CD4-positive, alpha-beta memory T cell (primary cell): ENCODE measurements at places on chromosomes 13 and 19. TPM values are rescaled to one million over a fixed set of nuclear protein-coding genes. Genes with fewer than 3 reads are reported as not detected.

- DNase-seq = no peak
Observed at GRCh38 chr19:44315883-44316282, 11.1 kb upstream of the ZNF235 start.

DNA sequence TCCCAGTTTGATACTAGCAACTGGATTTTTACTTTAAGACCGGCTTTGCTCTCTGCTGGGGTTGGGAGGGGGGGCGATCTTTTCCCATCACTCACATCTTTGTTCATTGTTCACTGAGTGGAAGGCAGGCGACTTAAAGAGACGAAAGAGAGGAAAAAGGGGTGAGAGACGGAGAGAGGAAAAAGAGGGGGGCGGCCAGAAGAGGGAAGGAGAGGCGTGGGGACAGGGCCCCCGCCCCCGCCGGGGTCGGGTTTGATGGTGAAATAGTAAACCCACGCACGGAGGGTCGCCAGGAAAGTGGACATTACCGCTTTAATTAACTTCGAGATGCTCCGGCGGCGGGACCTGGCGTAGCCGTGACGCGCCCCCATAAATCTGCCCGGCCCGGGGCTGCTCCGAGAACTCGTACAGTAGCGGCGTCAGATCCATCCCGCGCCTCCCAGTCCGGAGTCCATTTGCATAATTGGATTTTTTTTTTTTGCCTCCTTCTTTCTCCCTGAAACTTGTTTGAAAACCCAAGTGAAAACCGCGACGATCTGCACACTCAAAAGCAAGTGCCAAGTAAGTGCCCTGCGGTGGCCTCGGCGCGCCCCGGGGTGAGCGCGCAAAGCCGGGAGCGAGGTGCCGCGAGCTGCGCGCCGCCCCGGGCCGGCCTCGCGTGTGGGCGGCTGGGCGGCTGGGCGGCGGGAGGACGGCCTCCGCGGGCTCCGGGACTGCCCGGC lies 143.9 kb upstream of the ZNF536 start:
- no peak for DNase-seq

DNA sequence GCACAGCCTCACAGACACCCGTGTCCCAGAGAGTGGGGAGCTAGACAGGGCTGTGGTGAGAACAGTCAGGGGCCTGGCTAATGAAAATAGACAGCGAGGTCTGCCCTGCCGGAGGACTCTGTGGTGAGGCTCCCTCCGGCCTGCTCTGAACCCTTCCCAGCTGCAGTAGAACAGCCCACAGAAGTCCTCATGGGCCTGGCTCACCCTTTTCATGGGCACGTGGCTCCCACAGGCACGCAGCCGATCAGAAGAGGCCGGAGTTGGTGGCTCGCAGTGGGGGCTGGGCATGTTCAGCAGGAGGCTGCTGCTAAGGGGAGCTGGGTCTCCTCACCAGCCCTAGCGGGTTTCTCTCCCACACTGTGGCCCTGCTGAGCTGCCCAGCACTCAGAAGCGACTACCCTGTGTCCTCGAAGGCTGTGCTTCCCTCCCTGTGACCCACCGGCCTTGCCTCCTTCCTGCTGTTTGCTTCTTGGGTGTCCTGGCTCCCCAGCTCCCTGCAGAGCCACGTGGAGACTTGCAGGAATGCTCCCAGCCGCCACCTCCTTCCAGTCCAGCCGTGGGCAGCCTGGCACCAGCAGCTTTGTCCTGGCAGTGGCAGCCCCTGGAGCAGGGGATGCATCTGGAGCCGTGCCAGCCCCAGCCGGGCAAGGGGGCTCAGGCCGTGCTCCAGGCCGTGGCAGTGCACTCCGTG lies 138.7 kb downstream of the KDM4B start:
- no peak for DNase-seq

DNA sequence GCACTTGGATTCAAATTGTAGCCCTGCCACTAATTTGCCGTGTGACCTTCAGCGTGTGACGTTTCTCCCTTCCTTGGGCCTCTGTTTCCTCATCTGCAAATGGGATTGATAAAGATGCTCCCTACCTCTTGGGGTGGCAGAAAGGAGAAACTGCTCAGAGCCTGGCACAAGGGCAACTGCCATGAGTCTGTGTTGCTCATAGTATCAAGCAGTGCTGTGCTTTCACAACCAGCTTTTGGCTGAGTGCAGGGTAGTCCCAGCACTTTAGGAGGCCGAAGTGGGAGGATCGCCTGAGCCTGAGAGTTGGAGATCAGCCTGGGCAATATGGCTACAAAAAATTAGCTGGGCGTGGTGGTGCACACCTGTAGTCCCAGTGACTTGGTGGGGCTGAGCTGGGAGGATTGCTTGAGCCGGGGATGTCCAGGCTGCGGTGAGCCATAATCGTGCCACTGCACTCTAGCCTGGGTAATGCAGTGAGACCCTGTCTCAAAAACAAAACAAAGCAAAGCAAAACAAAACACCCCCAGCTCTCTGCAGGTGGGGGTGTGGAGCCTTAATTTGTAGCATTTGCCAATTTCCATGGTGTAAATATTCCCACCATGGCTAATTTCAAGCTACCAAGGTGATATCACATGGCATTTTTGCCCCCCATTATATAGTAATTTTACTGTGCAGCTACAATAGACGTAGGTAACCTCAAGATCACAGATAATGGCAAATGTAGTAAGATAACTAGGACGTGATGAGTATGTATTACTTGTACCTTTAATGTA lies 1.6 kb upstream of the MARK4 start:
- DNase-seq = no peak

DNA sequence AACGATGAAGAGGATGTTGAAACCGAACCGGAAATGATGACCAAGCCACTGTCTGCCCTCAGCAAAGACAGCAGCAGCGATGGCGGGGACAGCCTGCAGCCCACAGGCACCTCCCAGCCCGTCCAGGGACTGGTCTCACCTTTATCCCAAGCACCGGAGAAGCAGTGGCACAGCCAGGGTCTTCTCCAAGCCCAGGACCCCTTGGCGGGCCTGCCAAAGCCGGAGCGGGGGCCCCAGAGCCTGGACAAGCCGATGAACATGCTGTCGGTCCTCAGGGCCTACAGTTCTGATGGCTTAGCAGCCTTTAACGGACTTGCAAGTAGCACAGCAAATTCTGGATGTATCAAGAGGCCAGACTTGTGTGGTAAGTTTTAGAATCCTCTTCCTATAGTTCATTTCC lies 177.0 kb downstream of the ZNF536 start:
- no peak for DNase-seq

- no peak for DNase-seq
Observed at GRCh38 chr13:33355201-33355895, 69.8 kb upstream of the STARD13 start.

DNA sequence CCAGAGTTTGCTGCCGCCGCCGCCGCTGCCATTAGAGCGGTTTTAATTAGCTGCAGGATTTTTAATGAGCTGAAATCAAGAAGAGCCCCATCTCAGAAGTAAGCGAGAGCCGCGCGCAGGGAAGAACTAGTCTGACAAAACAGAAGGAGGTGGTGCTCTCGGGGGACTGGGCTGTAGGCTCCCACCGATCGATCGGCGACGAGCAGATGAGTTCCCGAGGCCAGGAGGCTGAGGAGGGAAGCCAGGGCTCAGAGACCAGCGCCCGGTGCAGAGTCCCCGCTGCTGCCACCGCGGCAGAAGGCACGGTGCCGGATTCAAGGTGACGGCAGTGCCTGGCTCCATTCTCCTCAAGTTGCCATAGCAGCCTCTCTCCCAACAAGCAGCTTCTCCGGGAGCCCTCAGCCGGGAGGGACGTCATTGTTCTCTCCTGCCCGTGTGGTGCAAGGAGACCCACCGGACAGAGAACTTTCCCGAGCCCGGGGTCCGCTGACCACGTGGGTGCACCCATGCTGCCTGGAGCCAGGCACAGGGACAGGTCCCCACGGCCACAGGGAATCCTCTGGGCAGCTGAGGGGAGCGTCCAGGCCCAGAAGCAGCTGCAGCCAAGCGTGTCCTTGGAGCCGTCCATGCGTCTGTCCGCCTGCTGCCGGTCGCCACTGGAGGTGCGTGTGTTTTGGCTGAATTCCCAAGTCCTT lies 62.9 kb downstream of the CHST8 start:
- no peak for DNase-seq

GRCh38 chr13:77751513-77752456 lies 54.3 kb downstream of the SLAIN1 start:
- DNase-seq = peak; percentile 53

GRCh38 chr13:37648609-37649008 lies 50.0 kb upstream of the POSTN start:
- no peak for DNase-seq

DNA sequence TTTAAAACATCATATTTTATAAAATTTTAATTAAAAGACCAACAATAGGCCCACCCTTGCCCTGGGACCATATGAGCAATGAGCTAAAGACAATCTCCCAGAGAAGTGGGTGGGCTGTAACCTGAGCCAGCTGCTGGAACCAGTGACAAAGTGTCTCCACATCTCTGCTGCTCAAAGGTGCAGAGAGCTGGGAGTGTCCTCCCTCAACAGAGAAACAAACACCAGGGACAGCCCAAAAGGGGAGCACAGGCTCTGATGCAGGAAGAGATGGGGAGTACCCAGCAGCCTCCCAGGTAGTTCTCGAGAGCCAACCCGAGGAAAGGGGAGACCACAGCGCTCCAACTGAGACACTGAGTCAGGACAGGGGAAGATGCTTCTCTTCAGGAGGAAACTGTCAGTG lies 39.1 kb downstream of the DOCK9 start:
- no peak for DNase-seq

The ARHGAP35 gene
- 47.5 TPM for total RNA-seq

The N4BP2L1 gene
- total RNA-seq = 51.9 TPM
